Effector memory CD4-positive, alpha-beta T cell (primary cell): ENCODE measurements at places on chromosomes 16 and 17.
A peak's percentile ranks its signal among the peaks of the same experiment; 100 is the strongest.

- DNase-seq: no peak
Measured at GRCh38 chr17:6641247-6641863, 495 bp downstream of the TXNDC17 start.

- no peak for DNase-seq
Measured at GRCh38 chr16:50915120-50915519, 173.2 kb downstream of the CYLD start.

DNA sequence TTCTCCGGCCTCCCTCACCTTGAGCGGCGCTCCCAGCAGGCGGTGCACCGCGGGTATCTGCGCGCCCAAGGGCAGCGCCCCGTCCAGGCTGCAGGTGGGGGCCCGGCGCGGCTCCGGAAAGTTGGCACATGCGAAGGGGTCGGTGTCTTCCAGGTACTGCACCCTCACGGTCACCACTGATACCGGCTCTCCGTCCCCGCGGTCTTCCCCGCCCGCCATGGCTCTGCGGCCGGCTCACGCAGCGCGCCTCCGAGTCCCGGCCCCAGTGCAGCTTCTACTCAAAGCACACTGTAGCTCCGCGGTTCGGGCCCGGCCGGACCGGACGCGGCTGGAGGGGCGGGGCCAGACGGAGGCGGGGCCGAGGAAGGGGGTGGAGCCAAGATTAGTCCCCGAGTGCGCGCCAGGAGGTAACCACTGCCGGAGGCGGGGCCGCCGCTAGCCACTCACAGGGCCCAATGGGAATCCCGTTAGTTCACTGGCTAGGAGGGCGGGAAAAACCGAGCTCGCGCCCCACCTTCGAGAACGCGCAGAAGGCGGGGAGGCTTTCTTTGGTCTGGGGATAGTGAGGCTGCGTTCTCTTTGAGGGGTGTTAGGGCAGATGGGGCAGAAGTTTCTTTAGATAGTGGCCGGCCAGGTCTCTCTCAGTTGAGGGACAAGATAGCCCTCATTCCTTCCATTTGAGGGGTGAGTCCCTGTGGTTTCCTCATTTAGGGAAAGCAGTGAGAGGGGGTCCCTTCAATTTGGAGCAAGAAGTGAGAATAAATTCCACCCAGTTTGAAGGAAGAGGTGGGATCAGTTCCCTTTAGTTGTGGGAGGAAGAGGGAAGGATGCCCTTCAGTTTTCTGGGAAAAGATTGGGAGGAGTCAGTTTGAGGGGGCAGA, at the start of gene FHOD1:
FHOD1 (minus strand) TSS at position 290 of the 881 bp plus-strand sequence; CDS start at position 219, 71 bp downstream.
- peak; percentile 93 for DNase-seq

- no peak for DNase-seq
Measured at GRCh38 chr17:27378482-27379175, 77.6 kb upstream of the KSR1 start.

- no peak for DNase-seq
Measured at GRCh38 chr17:31595076-31595475, 203.6 kb downstream of the RAB11FIP4 start.

DNA sequence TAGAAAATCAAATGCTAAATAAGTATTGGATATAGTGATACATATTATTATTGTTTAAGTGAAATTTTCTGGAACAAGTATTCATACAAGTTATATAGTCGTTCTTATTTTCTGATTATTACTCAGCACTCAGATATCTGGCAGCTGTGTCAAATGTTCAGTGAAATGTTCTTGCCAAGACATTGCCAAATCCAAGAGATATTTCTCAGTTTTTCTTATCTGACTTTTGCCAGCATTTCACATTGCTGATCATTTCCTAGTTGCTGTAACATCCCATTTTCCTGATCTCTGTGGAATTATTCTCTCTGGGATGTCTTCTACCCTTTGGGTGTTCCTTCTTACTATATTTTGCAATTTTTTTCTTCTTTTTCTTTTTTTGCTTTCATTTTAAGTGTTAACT, 262.3 kb downstream of the KIF2B start:
- DNase-seq: no peak

GRCh38 chr16:13176711-13177110, 275.3 kb downstream of the SHISA9 start:
- no peak for DNase-seq

DNA sequence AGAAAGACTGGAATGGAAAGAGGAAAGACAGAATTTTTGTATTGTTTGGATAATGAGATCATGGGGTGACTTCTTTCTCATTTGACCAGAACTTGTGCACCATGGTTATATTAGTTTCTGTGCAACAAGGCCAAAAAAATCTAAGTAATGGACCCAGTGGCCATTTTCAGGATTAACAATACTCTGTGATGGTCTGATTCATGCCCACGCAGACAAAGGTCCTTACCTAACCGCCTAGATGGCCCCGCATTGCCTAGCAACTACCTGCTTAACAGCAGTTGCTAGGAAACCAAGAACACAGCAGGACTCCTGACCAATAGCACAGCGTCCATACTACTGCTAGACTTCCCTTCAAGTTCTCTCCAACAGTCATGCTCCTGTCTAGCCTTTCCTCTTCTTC, 22.4 kb downstream of the MIS12 start:
- DNase-seq: no peak

DNA sequence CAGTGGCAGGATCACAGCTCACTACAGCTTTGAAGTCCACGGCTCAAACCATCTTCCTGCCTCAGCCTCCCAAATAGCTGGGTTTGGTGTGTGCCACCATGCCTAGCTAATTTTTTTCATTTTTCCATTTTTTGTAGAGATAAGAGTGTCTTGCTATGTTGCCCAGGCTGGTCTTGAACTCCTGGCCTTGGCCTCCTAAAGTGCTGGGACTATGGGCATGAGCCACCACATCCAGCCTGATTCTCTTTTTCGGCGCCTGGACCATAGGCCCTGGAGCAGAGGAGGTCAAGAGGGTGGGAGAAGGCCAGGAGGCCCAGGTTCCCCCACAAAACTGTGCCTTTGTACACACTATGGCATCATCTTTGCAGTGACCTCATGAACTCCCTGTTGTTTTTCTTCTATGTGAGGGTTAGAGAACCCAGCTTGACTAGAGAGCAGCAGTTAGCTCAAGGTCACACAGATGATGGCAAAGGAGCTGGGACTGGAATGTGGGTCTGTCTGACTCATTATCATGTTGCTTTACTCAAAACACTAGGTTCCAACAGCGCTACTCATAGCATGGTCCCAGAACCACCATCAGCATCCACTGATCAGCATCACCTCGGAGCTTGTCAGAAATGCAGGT, 16.3 kb downstream of the SCN4A start:
- no peak for DNase-seq

DNA sequence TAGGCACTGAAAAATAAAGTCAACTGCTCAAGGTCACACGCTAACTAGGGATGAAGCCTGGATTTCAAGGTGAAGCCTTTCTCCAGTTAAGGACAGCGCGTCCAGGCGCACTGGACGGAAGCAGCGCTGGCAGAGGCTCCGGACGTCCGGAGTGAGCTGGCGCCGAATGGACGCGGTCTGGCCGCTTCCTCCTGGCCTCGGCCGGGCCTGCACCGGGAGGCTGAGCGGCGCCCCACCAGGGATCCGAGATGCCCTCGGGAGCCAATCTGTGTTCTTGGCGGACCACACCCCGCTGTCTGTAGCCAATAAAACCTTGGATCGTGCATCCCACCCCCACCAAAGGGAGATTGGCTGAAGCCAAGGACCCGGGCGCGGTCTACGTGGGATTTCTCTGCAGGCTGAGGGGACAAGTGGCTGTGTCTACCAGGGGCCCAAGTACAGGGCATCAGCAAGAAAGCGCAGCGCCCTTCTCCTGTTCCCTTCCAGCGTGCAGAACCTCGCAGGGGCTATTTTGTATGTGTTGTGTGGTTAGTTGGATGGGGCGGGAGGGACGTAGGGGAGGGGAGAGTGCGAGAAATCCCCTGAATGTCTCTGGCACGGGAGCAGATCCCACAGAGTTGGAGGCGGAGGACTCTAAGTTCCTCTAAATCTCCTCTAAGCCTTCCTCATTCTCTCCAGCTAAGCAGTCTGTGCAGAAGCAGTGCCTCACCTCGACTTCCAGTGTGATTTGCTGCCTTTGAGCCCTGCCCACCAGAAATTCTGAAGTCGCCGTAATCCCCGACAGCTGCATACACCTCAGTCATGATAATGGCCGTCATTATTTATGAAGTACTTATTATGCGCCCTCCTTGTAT, 2.5 kb upstream of the AKAP10 start:
- no peak for DNase-seq

DNA sequence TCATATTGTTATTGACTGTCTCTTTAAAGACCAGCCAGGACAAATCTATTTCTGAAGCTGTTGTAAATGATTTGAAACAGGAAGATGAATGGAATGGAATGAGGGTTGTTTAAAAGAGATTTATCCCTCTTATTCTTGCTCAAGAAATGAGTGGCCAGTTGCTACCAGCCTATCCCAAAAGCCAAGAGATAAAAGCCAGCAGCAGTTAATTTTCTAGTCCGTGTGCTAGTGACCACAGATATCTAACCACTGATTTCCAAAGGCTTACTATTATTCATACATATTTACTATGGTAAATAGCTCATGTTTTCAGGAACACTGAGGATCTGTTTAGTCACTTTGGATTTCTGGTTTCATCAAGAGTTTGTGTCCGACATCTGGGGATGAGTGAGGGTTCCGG, 105.7 kb downstream of the CDH13 start:
- DNase-seq: no peak

DNA sequence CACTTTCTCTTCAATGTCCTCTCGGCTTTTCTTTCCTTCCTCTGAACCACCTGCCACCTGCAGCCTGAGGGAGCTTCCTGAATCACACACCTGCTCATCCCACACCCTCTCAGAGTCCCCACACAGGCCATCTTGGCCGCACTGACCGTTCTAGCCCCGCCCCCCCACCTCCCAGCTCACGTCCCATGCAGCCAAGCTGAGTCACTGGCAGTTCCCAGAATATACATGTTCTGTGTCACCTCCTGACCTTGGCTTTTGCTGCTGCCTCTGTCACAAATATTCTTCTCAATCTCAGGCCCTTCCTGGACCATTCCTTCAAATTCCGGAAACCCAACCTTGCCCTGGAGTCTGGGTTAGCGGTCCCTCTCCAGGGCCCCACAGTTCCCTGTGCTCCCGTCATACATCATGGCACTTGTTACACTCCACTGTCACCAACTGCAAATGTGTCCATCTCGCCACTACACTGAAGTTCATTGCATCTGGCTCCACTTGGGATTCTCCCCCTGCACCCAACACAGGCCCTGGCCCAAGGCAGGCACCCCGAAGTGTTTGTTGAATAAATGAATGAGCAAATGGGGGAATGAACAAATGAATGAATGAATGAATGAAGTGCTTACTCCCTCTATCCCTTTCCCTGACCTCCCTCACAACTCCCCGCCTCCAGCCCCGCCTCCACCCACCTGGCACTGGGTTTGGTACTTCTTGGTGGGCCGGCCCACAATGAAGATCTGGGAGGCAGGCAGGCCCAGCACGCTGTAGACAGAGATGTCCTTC, 12.8 kb downstream of the PIMREG start:
- no peak for DNase-seq

- DNase-seq: no peak
Measured at GRCh38 chr17:66813296-66813695, 21.6 kb upstream of the CACNG5 start.

DNA sequence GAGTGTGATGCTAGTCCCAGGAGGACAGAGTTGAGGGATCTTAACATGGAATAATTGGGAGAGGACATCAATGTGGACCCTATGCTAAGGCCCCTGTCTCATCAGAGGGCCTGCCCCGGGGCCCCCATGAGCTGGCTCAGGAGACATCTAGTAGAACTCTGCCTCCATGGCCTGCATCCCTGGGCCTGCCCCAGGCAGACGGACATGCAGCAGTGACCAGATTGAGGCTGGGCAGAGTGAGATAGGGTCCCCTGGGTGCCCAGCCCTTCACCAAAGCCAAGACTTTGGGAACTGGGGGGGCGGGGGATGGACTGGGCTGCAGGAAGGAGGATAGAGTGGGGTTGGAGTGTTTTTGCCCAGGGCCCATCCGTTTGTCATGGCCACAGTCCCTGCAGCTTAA, 115.2 kb downstream of the CCDC182 start:
- DNase-seq: no peak
